ENCODE measurements at places on chromosomes 2 and 18.

DNA sequence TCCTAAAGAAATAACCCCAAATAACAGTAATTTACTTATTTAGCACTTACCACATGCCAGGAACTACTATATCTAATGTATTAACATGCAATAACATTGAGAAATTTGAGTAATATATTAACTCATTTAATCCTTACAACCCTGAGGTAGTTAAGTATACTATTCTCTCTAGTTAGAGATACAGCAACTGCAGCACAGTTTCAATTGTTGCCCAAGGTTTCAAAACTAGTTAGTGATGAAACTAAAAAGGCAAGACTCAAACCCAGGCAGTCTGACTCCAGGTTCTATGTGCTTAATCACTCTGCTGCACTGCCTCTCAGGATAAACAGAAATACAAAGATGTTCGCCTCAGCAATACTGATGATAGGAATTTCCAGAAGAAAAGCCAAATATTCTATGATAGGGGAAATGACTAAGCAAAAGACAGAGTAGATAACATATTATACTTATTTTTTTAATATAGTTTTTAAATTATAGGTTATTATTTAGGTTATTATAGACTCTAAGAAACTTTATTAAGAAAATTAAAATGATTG is 88.0 kb downstream of the SS18 start:
- DNase-seq = no peak

GRCh38 chr2:177675825-177676224 is 283.3 kb downstream of the AGPS start:
- DNase-seq = no peak

GRCh38 chr2:12155303-12156051 is 409.0 kb downstream of the LPIN1 start:
- DNase-seq = no peak

- DNase-seq = peak; percentile 20
These were observed 441.4 kb downstream of the NBAS start for GRCh38 chr2:15119722-15120175.

DNA sequence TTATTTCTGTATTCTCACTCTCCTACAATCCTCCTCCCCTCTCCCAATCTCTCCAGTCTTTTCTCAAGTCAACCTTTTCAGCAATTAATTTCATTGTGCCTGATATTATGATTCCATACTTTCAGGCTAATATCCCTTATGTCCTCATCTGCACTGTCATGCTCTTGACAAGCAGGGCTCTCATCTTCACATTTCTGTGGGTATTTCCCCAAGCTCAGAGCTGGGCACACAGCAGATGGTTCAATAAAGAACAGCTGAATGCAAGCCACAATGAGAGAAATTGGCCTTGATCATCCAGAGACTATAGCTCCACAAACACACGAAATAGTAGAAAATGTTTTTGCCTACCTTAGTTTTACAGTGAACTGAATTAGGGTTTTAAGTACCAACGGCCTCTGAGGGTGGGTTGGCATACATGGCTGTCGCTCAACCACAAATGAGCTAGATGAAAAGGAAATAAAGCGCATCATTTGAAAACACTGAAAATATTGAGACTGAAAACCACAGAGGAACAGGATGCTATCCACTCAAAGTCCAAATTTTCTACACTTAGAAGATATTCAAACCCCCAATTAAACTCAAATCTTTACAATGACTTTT is 47.5 kb upstream of the STAT1 start:
- DNase-seq = peak; percentile 8

GRCh38 chr2:232088771-232089170 is 127.3 kb downstream of the DIS3L2 start:
- DNase-seq = no peak

GRCh38 chr2:106085181-106085940 is 108.7 kb downstream of the UXS1 start:
- DNase-seq = peak; percentile 3
